ENCODE measurements at places on chromosomes 7 and 10.

DNA sequence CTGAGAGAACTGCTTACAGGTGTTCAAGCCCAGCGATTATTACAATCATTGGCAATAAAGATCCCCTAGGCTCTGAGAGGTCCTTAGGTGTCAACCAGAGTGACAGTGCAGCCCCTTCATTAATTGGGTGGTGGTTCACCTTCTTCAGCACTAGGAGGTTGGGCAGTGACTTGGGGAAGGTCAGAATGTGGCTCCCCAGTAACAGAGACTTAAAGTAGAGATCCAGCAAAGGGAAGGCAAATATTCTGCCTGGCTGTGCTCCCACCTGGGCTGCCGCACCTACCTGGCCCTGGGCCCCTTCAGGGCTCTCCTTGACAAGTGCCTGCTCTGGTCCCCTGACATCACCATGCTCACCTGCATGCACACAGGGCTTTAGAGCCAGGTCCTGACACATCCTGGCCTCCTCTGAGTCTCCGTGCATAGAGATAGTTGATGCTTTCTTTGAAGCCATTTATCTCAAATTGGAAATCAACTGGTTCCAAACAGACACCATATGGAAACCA lies 1.9 kb downstream of the CLRN3 start:
- DNase-seq: no peak

- DNase-seq: no peak
Measured at GRCh38 chr10:454860-455259, 234.6 kb downstream of the DIP2C start.

- no peak for DNase-seq
Measured at GRCh38 chr10:9045311-9045710, 990.8 kb downstream of the GATA3 start.

GRCh38 chr7:66033471-66034385 lies 41.9 kb upstream of the ASL start:
- no peak for DNase-seq

- no peak for DNase-seq
Measured at GRCh38 chr7:81180573-81180972, 261.7 kb upstream of the SEMA3C start.

DNA sequence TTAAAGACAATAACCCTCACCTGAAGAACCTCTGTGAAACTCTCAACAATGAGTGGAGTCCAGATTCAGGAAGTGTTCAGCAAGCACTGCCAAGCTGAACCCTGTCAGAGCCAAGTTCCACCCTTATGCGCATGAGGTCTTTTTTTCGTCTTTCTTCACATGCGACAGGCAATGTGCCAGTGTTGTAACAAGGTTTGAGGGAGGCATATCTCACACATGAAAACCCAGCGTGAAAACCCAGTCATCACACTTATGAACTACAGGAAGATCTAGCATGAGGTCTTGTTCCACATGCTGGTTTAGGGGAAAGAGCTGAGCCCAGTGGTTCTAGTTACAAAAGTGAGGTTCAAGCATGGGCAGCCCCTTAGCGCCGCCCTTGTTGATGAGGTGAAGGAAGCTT lies 49.7 kb downstream of the RABGEF1 start:
- DNase-seq: no peak

DNA sequence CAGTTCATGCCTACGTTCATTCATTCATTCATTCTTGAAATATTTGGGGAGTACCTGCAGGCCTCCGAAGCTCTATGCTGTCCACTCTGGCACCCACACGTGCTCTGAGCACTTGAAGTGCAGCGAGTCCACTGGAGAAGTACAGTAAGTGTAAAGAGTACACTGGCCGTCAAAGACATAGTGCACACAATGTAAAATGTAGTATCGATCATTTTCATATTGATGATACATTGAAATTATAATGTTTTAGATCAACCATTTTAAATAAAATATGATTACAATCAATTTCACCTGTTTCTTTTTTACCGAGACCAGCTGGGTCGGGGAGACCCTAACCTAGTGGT lies 37.0 kb upstream of the PURB start:
- no peak for DNase-seq

DNA sequence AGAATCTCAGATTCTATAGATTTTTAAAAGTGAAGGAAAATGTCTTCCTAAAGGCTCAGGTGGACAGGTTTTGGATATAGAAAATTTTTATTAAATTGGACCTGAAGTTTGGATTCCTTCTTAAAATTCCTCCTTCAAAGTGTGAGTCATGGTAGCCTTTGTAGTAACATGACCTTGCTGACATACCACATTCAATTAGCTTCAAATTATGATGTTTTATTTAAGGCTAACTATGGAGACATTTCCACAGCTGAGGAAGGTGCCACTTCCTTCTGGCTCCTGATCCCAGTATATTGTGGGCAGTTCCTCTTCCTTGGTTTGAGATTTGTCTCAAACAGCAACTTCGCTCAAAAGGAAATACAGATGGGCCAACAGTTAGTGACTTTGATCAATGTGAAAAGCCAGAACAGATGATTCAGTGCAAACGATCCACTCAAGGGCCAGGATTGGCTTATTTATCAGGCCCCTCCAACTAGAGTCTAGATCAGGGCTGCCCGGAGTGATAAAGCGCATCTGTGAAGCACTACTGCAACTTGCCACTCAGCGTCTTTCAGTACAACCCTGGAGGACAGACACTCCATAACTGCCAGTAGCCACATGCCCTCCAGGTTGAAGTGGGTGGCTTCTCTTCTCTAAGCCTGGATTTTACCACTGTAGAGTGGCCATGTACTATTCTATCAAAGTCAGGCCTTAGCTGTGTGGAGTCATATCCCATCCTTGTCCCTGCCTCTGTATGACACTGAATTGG lies 573.5 kb downstream of the KIF20B start:
- no peak for DNase-seq

DNA sequence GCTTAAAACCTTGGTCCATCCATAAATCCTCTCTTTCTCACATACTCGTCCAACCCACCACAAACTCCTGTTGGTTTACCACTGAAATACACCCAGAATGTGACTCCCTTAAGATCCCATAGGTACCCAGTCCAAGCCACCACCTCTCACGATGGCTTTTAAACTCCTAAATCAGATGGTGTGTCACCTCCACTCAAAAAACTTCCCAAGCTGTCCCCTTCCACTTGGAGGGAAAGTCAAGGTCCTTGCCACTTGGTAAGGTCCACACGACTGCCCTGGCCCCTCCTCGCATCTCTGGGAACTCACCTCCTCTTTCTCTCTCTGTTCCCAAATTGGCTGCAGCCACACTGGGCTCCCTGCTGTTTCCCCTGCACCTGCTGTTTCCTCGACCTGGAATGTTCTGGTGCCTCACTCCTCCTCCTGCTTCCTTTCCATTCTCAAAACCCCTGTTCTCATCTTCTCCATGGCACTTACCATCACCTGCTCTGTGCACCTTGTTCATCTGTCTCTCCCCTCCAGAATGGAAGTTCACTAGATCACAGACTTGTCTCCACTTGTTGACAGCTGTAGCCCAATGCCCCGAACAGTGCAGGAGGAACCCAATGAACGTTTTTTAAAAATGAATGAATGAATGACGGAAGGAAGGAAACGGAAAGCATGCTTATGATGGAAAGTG lies 23.0 kb downstream of the ZFAND2A start:
- DNase-seq: no peak

DNA sequence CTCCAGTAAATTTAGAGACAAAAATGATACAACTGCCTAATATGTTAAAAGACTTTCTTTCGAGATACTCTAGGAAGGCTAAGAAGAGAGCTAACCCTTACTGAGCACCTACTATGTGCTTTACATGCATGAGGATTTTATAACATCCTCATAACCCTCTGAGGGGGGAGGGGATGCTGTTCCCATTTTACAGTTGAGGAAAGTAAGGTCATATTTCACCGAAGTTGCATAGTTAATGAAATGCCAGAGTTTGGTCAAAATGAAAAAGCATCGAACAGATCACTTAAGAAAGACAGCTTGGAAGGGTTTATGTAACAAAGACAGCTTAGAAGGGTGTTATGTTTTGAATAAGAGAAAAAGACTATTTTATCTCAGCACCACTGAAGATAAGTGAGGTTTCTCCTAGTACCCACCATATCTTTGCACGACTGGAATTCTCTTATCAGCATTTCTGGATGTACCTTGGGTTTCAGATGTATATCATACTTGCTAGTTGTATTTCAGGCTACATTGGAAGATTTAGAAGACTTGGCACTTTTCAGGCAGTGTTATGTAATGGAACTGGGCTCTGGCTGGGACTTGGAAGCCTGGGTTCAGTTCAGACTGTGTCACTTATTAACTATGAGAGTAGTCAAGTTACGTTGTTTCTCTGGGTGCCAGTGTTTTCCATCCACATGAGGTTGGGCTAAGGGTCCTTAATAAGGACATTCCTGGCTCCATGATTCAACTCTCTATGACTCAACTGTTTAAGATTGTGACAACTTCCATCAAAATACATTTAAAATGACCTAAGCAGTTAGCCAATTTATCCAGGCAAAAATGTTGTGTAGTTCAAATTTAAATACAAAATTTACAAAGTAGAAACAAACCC lies 6.0 kb downstream of the RHOBTB1 start:
- DNase-seq: no peak

GRCh38 chr10:17504547-17505245 lies 50.3 kb upstream of the ST8SIA6 start:
- DNase-seq: no peak
